GM12864 (cell line): ENCODE measurements at places on chromosomes 7 and 10.

DNA sequence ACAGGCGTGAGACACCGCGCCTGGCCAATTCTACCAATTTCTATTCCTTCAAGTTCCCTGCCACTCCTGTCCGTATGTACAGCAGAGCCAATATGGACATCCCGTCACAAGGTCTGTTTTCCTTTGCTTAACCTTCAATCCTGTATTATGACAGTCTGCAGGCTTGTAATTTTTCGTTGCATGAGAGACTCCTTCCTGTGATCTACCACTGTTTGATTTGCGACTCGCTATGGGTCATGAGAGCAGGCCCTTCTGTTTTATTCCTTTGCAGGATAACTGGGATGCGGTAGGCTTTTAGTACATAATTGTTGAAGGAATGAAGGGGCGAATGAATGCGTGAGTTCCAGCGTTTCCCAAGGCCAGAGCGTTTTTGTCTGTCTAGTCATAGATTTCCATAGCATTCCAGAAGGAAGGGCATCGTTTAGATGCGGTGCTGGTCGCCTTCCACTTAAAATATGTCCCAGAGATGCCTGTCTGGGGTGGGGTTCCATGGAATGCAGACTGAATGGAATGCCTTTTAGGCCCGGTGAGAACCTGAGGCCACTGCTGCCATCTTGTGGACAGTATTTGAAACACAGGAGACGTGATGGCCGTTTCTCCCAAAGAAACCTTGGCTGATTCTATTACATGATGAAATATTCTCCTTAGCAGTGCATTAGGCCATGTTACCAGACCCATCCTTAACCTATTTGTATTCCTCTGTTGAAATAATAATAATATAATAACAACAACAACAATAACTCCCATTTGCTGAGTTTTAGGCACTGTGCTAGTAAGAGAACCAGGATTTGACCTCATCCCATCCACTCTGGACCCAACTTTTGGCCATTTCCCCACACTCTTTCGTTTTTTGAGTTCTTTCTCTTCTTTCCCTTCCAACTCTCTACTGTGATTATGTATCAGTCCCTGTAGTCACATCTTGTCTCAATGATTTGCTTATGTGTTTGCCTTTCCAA lies 193.2 kb downstream of the MYOF start:
- no peak for DNase-seq

- DNase-seq: no peak
Observed at GRCh38 chr7:13282377-13282980, 595.0 kb downstream of the ARL4A start.

GRCh38 chr10:74963549-74963948 lies 137.1 kb downstream of the KAT6B start:
- DNase-seq: no peak

DNA sequence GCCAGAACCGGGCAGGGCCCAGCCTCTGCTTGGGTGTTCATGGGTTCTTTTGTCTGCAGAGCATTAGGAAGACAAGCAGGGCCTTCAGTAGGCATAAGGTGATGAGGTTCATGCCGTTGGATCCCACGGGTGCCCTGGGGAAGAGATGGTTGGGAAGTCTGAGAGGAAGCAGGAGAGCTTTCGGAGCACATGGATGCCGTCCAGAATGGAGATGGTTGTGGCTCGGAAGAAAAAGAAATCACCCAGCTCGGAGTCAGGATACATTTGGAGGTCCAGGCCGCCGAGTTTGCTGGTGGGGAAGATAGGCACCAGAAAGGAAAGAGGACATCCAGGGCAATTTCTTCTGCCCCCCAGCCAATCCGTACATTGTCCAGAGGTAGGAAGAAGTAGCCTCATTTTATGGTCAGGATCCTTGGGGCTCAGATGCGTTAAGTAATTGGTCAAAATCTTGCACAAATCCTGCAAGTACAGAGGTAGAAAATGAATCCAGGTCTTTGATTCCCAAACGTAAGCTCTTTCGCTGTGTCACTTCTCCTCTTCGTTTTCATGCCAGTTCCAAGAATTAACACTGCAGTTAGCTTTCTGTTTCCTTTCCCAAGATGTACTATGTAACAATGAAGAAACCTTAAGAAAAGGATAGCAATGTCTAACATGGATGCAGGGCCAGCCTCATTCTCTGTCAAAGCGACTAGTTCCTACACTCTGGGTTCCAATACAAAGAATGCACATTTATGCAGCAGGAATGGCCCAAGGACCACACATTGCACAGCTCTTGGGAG lies 147.8 kb upstream of the KLF6 start:
- no peak for DNase-seq

- no peak for DNase-seq
Observed at GRCh38 chr7:131363719-131364118, 36.0 kb downstream of the MKLN1 start.

- DNase-seq: no peak
Observed at GRCh38 chr10:121322776-121323175, 275.5 kb downstream of the FGFR2 start.

GRCh38 chr10:75538144-75538543 lies 106.7 kb downstream of the LRMDA start:
- DNase-seq: no peak

DNA sequence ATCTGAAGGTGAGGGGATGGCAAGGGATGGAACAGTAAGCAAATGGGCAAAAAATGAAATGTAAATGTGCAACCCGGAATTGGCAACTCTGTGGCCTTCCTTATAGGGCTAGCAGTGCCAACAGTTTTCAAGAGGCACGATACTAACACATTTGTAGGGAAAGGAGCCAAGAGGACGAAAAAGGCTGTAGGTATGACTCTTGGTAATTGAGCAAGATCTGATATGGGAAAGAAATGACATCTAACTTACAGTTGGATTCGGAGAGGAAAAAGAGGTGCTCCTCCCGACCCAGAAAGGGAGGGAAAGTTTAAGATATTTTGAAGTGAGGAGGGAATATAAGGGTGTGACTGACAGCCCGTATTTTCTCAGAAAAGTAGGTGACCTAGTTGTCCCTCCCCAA lies 2.1 kb upstream of the CREM start:
- DNase-seq: no peak

DNA sequence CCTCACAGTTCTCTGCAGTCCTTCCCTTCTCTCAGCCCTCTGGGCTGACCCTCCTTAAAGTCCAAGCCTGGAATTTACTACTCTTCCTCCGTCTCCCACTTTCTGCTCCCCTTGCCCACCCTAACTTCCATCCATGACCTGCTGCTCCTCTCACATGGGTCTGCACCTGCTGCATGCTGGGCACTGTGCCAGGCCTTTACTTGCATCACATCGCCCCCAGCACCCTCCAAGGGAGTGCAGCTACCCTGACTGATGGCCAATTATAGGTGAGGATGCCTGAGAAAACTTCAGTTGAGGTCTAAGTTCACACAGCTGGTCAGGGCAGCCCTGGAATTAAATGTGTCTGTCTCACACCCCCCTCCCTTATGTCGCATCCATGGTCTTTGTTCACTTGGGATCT lies 53.6 kb upstream of the ZPBP start:
- no peak for DNase-seq

DNA sequence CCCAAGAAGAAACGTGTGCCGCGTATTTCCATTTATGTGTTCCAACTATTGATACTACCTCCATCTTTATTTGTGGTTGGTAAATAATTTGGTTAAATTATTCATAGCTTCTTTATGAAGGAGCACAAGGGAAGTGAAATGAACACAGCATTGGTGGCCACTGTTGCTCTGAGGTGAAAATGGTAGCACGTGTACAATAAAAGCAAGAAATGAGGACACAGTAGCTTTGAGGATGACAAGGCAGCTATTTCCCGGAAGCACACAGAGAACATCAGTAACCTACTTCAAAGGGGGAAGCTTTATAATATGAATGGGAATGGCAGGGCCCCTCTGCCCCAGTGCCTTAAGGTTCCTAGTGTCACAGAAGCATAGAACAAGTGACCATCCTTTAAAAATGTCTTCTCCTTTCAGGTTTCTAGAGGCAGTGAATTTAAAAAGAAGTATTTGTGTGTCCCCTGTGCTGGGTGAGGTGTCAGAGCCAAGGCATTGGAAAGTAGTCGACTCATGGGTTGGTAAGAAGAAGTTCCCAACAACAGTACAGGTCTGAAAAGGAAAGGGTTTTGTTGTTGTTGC lies 78.8 kb downstream of the SGMS1 start:
- no peak for DNase-seq

GRCh38 chr7:31096877-31097258 lies 44.8 kb downstream of the ADCYAP1R1 start:
- DNase-seq: no peak

DNA sequence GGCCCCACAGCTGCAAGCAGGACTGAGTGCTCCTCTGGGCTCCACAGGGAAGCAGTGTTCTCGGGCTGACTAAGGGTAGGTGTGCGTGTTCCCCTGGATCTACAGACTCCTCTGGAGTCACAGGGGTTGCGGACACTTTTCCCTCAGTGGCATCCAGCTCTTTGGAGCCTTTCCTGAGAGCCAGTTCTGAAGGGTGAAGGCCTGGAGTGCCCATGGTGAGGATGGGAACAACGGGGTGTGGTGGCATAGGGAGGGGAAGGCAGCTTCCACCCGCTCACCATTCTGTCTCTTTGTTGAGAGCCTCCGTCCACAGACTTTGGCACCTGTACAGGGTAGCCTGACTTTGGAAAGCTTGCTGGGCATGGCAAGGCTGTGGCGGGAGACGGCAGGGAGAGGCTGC lies 104.1 kb upstream of the PCBD1 start:
- no peak for DNase-seq

GRCh38 chr10:95234951-95235350 lies 40.9 kb downstream of the ACSM6 start:
- no peak for DNase-seq

DNA sequence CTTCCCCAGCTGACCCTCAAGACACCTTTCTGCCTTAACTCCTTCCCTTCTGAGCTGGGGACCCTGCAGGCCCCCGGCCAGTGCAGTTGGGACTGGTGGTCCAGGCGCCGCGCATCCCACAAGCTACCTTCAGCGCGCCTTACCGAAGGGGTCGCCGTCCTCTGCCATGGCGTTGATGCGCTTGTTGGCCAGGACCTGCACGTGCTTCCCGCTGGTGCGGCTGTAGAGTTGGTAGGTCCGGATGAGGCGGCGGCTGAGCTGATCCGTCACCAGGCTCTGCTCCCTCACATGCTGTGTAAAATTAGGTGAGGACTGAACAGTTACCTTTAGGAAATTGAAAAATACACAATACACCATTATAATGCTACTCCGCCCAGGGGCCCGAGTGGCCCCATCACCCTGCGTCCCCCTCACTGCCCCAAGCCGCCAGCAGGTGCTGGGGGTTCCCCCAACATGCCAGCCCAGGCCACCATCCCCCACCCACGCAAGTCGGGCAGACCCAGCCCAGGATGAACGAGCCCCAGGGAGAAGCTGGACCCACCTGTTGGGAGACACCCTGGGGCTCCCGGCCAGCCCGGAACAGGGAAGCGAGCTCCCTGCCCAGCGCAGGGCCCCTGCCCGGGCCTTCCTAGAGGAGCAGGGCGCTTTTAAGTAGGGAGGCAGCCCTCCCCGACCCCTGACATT lies 1.2 kb downstream of the FGF8 start:
- no peak for DNase-seq

DNA sequence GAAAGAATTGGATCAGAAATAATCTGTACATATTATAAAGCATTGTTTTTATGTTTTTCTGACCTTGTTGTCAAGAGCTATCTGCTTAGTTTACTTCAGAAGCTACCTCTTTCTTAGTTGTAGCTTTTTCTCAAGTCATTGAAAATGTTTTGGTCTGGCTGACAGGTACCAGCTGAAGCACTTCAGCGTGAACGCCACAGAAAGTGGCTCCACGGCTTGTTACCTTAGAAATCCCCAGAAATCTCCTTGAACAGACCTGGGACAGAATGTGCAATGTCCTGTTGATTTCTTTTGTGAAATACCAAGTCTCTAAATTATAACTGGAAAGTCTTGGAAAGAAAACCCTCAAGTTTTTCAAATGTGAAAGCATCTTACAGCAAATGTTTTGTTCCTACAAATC lies 96.8 kb downstream of the ZMYND11 start:
- DNase-seq: no peak

DNA sequence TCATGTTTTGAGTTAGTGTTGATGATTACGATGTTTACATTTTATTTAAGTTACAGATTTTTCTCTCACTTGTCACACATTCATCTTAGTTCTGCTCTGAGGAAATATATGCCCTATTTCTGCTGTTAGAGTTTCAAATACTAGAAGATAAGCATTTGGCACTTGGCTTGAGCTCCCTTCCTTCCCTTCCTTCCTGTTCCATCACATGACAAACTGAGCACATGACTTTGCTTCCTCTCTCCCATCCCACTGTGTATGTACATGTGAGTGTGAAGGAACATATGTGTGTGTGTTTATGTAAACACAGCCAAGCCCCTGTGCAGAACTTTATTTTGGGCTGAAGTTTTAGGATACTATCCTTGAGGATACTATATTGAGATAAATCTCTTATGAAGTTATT lies 795.9 kb upstream of the IGFBP3 start:
- DNase-seq: no peak

DNA sequence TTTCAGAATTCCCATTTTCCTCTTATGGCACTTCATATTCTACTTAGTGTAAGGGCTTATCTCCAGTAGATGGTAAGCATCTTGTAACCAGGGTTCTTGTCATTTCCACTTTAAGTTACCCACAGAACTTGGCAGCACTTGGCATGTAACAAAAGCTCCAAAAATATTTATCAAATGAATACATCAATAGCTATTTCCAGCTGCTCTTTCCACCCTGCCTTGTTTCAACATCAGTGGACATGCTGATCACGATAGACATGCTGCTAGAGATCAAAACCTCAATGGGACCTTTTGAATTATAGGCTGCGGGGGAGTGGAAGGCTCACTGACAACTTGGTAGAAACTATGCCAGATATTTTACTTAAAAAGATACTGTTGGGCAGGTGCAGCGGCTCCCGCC lies 32.9 kb downstream of the HOXA1 start:
- DNase-seq: no peak

DNA sequence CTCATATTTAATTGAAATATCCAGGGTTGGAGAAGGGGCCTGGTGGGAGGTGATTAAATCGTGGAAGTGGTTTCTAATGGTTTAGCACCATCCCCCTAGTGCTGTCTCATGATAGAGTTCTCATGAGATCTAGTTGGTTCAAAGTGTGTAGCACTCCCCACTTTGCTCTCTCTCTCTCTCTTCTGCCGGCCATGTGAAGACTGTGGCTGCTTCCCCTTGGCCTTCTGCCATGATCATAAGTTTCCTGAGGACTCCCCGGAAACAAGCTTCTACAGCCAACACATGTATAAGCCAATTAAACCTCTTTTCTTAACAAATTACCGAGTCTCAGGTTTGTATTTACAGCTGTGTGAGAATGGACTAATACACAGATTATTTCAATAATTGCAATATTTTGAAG lies 305.8 kb upstream of the KCND2 start:
- no peak for DNase-seq
